ENCODE measurements at places on chromosomes 7 and 10.
A peak's percentile ranks its signal among the peaks of the same experiment; 100 is the strongest.

GRCh38 chr7:105126436-105126975 is 112.5 kb downstream of the KMT2E start:
- no peak for DNase-seq

DNA sequence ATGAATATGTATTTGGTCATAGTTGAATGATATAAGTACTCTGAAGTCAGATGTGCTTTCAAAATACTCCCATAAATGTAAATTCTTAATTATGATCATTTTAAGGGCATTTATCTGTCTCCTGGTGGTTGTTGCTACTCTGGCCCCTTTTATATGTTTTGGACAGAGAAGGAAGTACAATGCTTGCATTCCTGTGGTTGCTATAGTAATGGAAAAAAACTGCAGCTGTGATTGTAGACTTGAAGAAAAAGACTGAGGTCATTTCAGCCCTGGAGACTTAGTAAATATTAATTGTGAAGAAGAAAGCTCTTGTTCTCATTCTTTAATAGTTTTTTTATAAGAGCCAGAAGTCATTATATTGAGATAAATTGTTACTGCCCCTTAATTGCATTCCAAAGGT is 70.2 kb upstream of the FERD3L start:
- no peak for DNase-seq

GRCh38 chr7:79272066-79272669 is 181.3 kb downstream of the MAGI2 start:
- no peak for DNase-seq

DNA sequence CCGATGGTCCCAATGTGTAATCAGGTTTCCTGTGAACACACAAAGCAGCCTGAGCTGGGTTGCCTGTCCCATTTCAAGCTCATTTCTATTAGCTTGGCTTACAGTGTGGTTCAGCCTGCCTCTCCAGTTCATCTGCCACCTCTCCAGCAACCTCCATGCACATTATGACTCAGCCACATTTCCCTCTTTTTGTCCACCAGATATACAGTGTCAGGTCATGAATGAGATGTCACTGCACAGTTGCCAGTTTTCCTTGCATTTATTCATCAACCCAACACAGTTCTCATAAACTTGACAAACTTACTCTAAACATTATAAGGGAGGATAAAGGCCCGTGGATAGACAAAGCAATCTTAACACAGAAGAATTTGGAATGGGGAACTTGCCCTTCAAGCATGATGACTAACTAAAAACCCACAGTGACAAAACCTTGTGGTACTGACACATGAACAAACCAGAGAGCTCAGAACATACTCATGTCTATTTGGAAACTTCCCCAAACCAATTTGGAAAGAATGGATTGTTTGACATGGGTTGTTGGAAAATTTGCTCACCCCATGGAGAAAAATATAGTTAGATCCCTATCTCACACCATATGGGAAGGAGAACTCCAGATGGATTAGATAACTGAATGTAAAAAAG is 2.5 kb upstream of the CFAP58 start:
- DNase-seq: no peak

- no peak for DNase-seq
Observed at GRCh38 chr10:79404231-79404609, 41.2 kb downstream of the ZCCHC24 start.

GRCh38 chr7:47326808-47327207 is 255.1 kb downstream of the TNS3 start:
- DNase-seq: no peak

GRCh38 chr7:142175594-142175993 is 64.1 kb downstream of the MGAM2 start:
- no peak for DNase-seq

- no peak for DNase-seq
Observed at GRCh38 chr7:12653110-12653509, 34.3 kb upstream of the ARL4A start.

GRCh38 chr7:27971171-27971812 is 209.3 kb downstream of the JAZF1 start:
- DNase-seq: no peak

- DNase-seq: peak; percentile 76
Observed at GRCh38 chr7:100119970-100120732, 717 bp downstream of the CNPY4 start.

DNA sequence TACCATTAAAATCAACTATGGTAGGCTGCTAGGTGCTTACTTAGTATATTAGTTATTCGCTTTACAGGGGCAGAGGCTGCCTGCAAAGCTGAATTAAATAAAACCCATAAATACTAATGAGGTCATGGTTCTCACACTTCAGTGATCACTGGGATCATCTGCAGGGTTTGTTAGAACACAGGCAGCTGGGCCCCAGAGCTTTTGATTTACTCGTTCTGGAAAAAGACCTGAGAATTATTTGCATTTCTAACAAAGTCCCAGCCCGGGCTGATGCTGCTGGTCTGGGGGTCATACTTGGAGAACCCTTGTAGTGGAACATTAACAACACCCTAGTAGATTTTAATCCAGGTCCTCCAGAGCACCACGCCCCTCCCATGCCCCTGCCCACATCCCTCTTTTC is 8.5 kb downstream of the UCN3 start:
- no peak for DNase-seq

- DNase-seq: no peak
Observed at GRCh38 chr7:23863209-23863787, 153.3 kb downstream of the STK31 start.

DNA sequence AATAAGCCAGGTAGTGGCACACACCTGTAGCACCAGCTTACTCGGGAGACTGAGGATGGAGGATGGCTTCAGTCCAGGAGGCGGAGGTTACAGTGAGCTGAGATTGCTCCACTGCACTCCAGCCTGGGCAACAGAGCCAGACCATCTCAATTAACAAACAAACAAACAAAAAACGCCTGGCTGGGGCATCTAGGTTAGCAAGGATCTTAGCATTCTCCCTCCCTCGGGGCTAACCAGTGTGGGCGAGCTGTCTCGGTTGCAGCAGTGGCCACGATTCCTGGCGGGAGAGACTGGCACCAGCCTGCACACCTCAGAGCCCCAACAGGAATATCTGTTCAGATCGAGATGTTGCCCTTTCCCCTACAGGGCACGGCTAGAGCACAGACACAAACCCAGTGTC is 91.3 kb upstream of the KCTD7 start:
- DNase-seq: no peak

GRCh38 chr7:20152511-20152910 is 64.7 kb downstream of the MACC1 start:
- no peak for DNase-seq

DNA sequence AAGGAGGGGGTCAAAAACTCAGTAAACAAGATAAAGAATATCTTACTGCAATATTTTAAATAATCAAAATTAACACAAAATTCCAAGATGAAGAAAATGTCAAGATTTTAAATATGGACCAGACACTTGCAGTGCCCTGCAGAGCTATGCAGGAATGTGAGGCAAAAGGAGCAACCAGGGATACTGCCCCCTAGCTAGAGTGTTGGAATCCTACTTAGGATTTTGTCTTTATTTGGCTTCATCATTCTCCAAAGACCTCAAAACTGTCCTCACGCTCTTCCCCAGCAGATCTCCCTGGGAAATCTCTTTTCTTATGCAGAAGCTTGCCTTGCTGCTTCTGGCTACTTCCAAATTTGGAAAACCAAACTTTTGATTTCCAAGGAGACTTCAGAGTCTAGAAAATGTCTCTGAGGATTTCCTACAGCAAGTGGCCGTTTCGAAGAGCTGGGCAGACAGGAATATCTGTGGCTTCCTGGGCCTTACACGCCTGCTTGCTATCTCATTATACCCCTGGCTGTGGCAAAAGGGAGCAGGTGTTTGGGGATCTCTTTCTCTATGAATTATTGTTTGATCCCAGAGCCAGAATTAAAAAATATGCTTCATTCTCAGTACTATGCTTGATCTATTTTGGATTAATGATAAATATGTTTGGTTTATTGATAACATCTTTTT is 232.2 kb upstream of the BMPER start:
- no peak for DNase-seq

- no peak for DNase-seq
Observed at GRCh38 chr7:132495936-132496335, 80.3 kb downstream of the PLXNA4 start.

DNA sequence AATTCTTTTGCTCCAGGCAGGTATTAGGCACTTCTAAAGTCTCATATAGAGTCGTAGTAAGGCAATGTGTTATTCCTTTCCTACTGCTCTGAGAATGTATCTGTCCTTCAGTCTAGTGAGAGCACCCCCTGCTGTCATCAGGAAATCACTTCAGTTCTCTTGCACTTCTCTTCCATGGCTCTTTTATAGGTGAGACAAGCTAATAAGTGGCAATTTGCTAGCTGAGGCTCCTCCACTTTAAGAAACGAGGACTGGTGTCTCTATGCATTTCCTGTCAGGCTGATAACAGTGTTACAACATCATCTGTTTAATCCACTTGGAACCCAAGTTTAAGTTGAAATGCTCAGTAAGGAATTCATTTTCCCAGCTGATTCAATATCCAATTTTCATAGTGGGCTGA is 350.6 kb downstream of the TFEC start:
- no peak for DNase-seq

- no peak for DNase-seq
Observed at GRCh38 chr7:96710544-96710943, 898 bp upstream of the SEM1 start.

DNA sequence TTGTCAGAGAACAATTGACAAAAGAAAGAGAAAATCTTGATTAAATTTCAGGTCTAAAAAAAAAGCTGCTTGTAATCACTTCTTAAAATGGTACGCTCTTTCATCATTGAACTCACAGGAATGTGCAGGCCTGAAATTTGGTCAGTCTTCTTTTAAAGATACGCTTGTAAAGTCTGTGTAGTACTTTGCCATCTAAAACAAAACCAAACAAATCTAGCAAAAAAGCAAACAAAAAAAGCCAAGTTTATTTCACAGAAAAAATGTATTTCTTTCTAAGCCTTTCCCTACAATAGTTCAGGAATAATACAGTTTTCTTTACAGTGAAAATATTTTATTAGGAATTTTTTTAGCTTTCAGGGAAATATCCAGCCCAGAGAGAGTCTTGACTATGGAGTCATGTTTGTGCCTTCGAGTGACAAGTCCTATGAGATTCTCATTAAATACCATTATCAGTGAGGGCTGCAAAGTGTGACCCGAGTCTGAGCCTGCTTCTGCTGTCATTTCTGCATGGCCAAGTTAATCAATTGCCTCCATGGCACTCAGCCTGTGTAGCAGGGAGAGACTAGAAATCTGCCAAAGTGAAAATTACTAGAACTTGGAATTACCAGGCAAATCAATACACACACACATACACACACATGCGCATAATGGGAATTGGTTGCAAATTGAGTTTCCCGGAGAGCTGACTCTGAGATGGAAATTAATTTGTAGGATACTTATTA is 172.6 kb downstream of the OTUD1 start:
- no peak for DNase-seq

- DNase-seq: peak; percentile 63
Observed at GRCh38 chr10:124614003-124614659, 130.0 kb downstream of the FAM53B start.

DNA sequence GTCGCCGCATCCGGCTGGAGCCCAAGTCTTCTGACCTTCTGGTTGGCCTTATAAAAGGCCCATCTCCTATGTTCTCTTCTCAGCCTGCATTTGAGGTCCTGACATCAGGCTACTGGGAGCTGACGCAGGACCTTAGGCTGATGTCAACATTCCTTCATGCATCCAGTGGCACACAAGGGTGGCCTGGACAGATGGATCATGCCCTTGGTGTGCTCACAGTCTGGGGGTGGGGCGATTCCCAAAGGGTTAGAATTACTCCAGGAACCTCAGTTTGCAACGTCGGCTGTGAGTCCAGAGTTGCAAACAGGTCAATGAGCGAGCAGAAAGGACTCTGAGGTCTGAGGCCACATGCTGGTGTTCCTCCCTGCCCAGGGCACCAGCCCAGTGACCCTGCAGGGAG is 8.2 kb upstream of the CLIP2 start:
- no peak for DNase-seq

DNA sequence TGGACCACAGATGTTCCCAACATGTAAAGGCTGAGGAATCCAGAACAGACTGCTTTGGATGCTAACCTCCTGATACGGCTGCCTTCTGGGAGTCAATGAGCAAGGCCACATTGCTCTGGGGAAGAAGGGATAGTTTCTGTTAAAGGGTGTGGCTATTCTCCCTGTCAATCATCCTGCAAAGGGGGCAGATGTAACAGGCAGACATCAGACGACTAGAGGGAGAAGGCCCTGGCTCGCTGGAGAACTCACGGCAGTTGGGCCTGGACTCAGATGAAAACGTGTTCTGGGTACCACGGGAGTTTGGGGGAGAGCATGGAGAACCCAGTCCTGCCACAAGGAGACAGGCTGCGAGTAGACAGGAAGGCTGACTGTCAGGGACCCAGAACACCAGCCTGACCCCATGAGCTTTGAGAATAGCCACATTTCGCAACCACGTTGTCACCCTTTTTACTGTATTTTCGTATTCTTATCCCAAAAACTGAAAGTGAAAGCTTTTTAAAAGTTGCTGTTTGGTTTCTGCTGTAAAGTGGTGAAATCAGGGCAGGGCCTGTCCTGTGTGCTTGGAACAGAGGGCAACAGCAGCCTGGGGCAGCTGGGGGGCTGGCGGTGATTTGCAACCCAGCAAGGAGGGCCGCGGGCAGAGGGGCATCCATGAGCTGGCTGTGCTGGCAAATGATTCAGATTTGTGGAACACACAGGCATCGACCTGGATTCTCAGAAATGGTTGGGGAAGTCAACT is 95.3 kb downstream of the MYOF start:
- no peak for DNase-seq

- no peak for DNase-seq
Observed at GRCh38 chr7:20906801-20907453, 120.2 kb upstream of the SP8 start.

- no peak for DNase-seq
Observed at GRCh38 chr7:141572175-141572574, 21.0 kb downstream of the AGK start.

- no peak for DNase-seq
Observed at GRCh38 chr7:40815512-40815911, 680.7 kb downstream of the SUGCT start.

DNA sequence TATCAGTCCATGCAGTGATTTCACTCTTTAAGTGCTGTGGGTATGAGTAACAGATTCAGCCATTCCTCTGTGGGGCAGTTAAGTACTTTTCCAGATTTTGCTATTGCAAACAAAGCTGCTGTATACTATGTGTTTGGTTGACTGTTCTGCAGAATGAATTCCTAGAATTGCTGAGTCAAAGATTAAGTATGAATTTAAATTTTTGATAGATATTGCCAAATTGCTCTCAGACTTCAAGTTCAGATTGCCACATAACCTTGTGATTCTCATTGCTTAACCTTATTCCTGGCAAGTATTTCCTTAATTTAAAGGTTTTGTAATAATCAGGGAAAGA is 21.6 kb upstream of the SAR1A start:
- DNase-seq: no peak

DNA sequence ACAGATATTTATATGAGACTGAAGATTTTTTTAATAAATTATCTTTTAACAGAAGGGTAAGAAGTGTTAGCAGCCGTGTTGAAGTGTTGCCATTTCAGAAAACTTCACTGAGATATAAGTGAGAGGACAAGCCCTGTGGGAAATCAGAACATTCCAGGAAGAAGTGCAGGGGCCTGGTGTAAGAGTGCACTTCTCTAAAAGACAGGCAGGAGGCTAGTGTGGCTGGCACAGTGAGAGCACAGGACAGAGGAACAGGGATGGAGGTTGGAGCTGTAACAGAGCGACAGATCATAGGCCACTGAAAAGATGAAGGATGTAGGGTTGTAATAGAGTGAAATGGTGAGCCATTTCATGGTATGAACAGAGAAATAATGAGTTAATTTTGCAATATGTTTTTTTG is 608.9 kb downstream of the SORCS1 start:
- no peak for DNase-seq

Measured in stimulated activated CD4-positive, alpha-beta T cell treated with anti-CD3 and anti-CD28 coated beads, Interleukin-2, amount 100 ng/mL, for 24 hours (primary cell).